ENCODE measurements at places on chromosomes 5 and 9. TPM values are rescaled to one million over a fixed set of nuclear protein-coding genes. Genes with fewer than 3 reads are reported as not detected.

DMRT2 gene
- 1.5 TPM for total RNA-seq

DMRT3 gene
- total RNA-seq: not detected

AGXT2 gene
- not detected for total RNA-seq

LEAP2 gene
- 3.9 TPM for total RNA-seq

- peak; percentile 31 for DNase-seq
Observed at GRCh38 chr9:69421908-69422801, 97.1 kb downstream of the ENTREP1 start.

DNA sequence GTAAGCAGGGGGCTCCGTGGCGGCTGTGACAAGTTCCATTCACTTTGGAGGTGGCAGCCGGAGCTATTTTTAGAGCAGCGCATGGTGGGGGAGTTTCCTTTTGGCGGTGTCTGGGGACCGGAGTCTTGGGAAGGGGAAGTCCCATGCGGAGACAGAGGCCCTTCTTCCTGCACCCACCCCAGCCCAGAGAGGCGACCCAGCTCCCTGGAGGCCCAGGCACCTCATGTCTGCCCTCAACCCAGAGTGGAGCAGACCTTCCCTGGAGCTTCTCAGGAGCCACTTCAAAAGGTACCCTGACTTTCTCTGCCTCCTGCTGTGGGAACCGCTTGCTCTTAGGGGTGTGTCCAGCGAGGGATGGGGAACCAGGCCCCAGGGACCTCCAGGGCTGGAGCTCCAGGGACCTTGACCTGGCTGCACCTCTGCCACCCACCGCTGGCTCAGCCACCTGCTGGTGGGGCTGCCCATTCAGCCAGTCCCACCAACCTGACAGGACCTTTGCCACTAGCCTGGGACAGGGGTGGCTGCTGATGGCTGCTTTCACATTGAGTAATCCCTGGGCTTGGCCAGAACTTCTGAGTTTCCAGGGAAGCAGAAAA, 34.1 kb downstream of the NEK6 start:
- peak; percentile 9 for DNase-seq

GRCh38 chr9:107155244-107155817, 127.7 kb upstream of the RAD23B start:
- DNase-seq: no peak

GRCh38 chr5:95086927-95087815, 197.7 kb downstream of the MCTP1 start:
- no peak for DNase-seq

DNA sequence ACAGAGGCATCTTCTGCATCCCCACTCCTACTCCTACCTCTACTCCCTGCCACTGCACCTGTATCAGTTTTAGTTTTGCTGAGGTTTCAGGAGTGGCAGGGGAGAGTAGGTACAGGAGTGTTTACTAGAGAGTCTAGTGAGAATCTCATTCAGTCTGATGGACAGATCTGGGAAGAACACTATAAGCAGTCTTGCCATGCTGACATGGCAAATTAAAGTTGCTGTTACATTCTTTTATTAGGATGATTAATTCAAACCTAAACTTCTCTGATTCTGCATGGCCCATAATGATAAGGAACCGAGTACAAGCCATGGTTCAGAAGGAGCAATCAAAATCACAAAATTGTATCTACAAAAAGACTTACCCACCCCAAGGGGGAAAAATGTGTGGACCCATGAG, 7.4 kb downstream of the ARSK start:
- no peak for DNase-seq

DNA sequence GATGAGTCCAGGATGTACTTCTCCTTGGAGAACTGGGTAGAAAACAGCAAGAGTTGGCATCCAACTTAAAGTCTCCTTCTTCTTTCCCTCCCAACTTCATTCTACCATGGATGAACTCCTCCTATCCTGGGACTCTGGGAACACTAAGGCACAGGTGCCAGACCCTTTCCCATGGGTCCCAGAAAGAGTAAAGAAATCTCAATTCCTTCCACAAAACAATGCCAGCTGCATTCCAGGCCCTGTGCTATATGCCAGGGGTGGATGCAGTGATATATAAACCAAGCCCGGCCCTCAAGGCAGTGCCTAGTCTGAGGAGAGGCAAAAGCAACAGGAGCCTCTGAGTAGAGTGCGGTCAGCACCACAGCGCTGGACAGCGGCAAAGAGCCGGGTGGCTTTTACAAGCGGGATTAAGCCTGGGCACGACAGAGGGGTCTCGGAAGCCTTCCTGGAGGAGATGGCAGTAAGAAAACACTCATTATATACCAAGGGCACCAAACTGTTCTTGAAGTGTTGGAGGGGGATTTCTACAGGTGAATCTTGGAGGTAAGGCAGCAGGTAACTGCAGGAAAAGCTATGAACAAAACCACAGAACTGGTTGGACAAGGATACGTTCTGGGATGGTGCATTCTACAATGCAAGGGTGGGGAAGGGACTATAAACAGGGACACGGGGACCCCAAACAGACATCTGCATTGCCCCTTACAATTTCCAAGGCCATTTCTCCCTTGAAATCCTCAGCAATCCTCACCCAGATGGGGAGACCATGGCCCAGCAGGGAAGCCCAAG, 16.4 kb upstream of the TOR2A start:
- no peak for DNase-seq

GRCh38 chr5:56908942-56909293, 478 bp upstream of the SETD9 start:
- no peak for DNase-seq

DNA sequence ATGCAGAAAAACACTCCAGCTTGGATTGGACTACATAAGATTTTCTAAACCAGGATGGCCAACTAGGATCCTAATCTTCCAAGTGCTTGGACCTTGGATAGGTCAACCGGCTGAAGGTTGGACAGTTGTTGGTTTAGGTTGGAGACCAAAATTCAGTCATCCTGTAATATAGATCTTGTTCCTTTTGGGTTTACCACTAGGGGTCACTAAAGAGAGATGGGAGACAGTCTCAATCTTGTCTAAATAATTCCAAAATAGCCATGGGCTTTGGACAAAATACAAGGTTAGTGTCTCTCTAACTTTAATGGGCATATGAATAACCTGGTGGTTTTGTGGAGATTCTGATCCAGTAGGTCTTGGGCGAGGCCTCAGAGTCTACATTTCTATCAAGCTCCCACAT, 148.7 kb upstream of the ERCC6L2 start:
- no peak for DNase-seq

- no peak for DNase-seq
Observed at GRCh38 chr5:33129309-33129708, 311.5 kb upstream of the TARS1 start.

DNA sequence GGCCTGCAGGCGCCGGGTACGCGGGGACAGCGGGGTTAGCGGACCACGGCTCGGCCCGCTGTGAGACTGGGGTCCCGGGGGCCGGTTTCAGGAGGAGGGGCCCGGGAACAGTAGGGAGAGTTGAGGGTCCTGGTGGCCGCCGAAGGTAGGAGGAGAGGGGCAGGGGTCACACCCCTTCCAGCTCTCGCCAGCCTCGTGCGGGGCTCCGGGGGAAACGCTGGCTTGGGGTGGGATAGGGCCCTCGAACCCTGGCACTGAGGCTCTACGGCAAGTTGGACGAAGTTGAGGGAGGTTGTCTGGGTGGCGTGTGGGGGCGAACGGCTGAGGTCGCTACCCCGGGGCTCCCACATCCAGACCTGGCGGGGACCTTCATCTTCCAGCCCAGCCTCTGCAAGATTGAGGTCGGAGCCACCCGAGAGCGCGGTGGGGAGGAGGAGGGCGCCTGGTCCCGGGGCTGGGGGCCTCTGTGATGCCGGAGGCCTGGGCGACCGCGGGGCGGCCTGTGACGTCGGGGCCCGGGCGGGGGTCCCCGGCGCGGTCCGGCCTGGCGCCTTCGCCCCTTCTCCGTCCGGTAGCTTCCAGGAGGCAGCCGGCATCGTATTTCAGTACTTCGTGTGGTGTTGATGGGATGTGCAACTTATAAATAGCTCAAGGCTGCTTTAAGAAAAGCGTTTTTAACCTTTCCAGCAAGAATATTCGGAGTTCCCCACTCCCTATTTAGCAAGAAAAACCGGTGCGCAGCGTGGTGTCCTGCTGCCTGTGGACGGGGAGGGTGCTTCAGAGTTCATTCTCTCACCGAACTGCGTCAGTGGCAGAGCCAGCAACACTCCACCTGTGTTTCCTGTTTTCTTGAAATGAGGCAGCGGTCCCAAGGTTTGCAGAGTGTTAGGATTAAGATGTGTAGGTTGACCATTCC, 902 bp downstream of the HABP4 start:
- DNase-seq: peak; percentile 19

Measured in activated T-helper 1 cell treated with anti-CD3 and anti-CD28 coated beads, Interleukin-12 subunit alpha, Interleukin-12 subunit beta, Interleukin-2, Interleukin-4 antibody, amounts not matched to agents 30 ng/mL and 10 ng/mL and 1 ng/mL, durations not matched to agents 14 hours and 24 hours and 36 hours (primary cell).